ENCODE measurements at places on chromosomes 11 and 22. TPM values are rescaled to one million over a fixed set of nuclear protein-coding genes. Genes with fewer than 3 reads are reported as not detected.

Gene GAB4
- not detected for total RNA-seq

DNA sequence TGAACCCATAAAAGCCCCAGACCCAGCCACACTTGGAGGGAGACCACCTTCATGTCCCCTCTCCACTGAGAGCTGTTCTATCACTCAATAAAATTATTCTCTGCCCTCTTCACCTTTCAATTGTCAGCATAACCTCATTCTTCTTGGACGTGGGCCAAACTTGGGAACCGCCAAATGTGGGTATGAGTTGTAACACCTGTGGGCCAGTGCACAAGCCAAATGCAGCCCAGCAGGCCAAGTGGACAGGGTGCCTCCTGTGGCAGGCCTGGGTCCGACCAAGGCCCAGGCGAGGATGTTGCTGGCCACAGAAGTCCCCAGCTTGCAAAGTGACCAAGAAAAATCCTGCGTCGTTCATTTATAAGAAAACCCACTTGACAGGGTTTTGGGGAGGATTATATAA lies 621.2 kb downstream of the METTL15 start:
- DNase-seq: no peak

Gene C11orf16
- not detected for total RNA-seq

DNA sequence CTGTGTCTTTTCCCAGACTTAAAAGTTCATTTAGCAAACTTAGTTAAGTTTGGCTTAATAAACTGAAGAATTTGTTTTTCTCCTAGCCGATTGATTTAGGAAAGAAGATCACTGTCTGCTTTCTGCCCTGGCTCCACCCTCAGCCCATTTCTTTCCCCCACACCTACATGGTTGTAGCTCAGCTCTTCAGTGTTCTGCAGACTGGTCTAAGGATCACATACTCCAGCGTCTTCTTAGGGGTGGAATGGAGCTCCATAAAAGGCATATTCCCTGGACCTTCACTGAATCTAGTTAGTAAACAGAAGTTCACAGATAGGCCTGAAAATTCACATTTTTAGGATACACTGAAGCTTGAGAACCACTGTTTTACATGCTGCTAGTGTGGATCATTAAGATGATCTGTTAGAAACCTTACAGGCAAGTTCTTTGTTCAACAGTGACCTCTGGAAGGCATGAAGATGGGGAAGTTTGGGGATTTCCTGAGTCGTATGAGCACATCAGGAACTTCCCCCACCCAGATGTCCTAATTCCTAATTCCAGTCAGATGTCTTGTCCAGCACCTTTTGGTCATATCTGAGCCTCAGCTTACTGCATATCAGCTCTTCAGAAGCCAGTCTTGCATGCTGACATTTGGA lies 16.8 kb downstream of the PIWIL4 start:
- no peak for DNase-seq

DNA sequence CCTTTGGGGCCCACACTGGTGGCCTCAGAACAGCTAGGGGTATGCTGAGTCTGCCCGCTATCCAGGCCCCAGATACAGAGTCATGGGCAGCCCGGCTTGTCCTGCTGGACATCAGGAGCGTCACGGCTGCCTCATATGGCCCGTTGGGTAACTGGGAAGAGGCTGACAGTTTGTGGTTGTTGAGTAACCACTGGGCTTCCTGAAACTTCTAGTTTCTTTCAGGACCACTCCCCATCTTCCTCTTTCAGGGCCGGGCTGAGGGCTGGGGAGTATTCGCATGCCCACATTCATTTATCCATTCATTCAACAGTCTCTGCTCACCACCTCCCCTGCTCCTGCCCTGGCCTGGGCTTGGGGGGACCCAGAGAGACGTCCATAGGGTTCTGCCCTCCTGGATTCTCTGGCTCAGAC lies 13.4 kb upstream of the P2RY2 start:
- no peak for DNase-seq

- no peak for DNase-seq
Observed at GRCh38 chr22:19360300-19360792, 68.8 kb upstream of the CLTCL1 start.

Gene CCDC81
- total RNA-seq: 1.1 TPM

Gene RAB38
- 2.1 TPM for total RNA-seq

Gene MMP13
- total RNA-seq: not detected

- DNase-seq: no peak
Observed at GRCh38 chr11:113160808-113161124, 153.6 kb upstream of the TTC12 start.

GRCh38 chr22:38164551-38164918 lies 17.1 kb downstream of the PLA2G6 start:
- DNase-seq: no peak

DNA sequence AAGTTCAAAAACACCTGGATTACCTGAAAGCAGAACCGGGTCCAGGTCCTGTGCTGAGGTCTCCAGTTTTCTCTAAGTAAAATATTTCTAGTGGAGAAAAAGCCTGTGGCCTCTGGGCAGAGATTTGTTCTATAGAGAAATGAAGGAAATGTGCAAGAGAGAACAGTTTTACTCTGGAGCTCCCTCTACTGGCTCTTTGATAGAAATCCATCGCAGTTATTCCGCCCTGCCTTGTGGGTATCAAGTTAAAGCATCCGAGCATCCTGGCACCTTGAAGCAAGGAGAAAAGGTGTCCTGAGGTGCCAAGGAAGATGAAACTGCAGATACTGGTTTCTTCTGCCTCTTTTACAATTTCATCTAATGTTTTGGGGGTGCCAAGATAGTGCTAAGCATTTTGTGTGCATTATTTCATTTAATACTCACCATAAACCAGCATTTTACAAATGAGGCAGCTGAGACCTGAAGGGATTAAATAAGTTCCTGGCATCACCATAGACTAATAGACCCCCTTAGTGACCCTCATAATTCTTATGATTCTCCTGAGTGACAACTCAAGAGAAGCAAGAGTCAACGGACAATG lies 113.1 kb upstream of the HSD17B12 start:
- peak; percentile 49 for DNase-seq

GRCh38 chr22:30704978-30705377 lies 10.3 kb downstream of the OSBP2 start:
- DNase-seq: no peak

GRCh38 chr22:39992088-39992826 lies 2.5 kb upstream of the FAM83F start:
- no peak for DNase-seq

Gene ALG12
- 14.6 TPM for total RNA-seq

Gene MADD
- total RNA-seq: 38.5 TPM

Gene JHY
- total RNA-seq: 3.9 TPM

- no peak for DNase-seq
Observed at GRCh38 chr22:42408276-42408675, 23.9 kb downstream of the NFAM1 start.

DNA sequence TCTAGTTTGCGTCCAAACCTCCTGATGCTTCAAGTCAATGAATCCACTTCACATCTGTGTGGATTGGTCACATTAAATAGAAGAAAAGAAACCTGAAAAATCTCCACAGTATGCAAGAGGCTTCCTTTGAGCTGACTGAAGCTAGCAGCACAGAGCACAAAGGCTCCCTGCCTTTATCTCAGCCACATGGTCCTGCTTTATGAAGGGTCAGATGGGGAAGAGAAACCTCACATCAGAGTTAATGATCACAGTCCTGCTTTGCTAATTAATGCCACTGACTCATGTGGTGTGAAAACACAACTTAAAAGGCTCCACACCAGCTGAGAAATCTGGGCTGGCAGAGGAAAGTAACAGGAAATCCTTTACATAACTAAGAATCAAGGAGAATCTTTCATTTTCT lies 1291.0 kb downstream of the LRRC4C start:
- DNase-seq: no peak

DNA sequence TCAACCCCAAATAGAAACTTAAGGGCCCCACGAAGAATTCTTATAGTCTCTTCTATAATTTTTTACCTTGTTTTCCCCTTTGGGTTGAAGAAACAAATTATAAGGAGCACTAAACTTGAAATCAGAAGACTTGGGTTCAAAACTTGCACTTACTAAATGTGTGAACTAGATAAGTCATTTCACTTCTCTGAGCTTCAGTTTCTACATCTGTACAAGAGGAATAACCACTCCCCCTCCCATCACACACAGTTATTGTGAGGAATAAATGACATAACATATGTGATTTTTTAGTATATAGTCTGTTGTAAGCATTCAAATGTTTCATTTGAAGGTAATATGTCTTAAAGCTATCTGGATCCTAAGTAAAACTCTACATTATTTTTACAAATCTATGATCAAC lies 78.8 kb downstream of the LIF start:
- no peak for DNase-seq

Gene AMOTL1
- 37.8 TPM for total RNA-seq

- DNase-seq: peak; percentile 80
Observed at GRCh38 chr11:72831521-72832300, 17.5 kb downstream of the ATG16L2 start.

Gene DCDC1
- total RNA-seq: not detected

DNA sequence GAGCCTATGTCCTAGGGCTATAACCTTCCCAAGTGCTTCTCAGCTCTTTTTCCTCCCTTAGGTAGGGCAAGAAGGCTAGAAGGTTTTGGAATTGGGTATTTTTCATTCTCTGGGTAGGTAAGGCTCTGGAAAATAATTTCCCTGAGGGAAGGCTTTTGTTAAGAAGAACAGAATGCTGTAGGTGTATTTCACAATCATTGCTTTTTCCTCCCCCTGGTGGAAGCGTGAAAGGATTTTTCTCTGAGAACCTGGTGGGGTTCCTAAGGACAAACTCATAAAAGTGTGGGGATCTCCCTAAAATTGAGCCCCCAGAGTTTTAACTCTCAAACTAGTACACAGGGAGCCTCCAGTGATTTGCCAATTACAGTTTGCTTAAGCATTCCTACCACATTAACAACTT lies 41.1 kb upstream of the NARS2 start:
- DNase-seq: no peak

- DNase-seq: no peak
Observed at GRCh38 chr22:49748514-49748913, 79.2 kb downstream of the BRD1 start.

Gene ABTB2
- 0.25 TPM for total RNA-seq

DNA sequence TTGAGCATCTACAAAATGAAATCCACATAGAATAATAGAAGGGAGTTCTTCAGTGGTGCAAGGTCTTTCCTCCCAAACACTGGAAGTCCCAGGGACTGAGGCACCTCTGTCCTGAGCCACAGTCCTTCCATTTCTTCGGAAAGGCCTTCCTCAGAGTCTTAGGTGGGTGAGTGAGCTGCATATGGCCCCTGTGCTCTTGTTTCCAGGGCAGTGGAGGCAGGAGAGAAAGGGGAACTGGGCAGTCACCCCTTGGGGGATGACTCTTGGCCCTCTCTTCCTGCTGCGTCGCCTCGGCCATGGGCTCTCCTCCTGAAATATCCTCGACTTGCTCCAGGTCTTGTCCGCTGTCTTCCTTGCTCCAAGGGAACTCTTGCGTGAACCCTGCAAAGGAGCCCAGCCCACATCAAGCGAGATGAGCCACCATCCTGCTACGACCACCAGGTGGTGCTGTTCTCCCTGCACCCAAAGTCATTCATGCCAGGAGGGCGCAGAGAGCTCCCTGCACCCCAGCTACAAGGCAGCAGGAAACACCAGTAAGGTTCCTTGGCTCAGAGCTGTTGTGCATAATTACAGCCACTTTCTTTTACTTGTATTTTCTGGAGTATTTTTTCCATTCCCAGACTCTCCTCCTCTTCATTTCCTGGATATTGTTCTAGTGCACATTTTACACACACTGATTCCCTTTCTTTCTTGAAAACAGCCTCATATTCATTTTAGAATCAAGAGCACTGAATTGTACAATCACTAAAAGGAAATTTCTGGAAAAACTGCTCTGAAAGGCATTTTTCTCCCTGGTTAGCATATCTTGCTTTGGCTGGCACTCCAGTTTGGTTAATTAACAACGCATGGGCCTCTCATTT lies 397.8 kb downstream of the OPCML start:
- peak; percentile 17 for DNase-seq

- no peak for DNase-seq
Observed at GRCh38 chr11:18253778-18254338, 5.4 kb upstream of the SAA2 start.

DNA sequence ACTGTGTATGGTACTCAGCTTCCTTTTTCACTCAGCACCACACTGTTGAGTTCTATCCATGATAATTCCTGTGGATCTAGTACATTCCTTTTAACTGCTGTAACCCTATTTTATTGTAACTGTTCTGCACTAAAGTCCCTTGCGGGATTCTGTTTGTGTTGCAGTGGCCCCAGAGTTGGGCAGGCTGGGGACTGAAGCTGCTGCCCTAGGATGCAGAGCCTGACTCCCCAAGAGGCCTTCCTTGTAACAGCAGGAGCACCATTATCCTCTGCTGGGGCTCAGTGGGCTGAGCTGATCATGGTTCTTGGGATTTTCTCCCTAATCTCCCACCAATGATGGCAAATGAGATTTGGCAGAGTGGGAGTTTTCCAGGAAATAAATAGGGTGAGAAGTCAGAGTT lies 77.7 kb downstream of the CABIN1 start:
- DNase-seq: no peak

DNA sequence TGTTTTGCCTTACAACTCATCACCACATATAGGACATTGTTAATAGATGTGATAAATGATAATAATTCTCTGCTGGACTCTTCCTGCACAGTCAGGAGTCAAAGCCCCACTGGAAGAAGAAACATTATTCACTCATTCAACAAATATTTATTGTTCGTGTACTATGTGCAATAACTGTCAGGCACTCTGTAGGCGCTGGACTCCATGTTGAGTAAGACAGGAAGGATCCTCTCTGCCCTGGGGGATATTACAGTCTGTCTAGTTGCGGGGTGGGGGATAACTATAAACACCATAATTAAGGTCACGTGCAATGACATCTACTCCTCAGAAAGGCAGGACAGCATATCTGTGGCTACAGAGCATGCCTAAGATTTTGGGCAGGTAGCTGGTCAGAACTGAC lies 281.1 kb downstream of the FAT3 start:
- no peak for DNase-seq

Gene SLC6A5
- not detected for total RNA-seq

Gene MS4A8
- not detected for total RNA-seq

Gene MYO18B
- total RNA-seq: not detected

GRCh38 chr11:117443266-117444186 lies 115.9 kb downstream of the CEP164 start:
- no peak for DNase-seq

Gene CNIH2
- 0.78 TPM for total RNA-seq

DNA sequence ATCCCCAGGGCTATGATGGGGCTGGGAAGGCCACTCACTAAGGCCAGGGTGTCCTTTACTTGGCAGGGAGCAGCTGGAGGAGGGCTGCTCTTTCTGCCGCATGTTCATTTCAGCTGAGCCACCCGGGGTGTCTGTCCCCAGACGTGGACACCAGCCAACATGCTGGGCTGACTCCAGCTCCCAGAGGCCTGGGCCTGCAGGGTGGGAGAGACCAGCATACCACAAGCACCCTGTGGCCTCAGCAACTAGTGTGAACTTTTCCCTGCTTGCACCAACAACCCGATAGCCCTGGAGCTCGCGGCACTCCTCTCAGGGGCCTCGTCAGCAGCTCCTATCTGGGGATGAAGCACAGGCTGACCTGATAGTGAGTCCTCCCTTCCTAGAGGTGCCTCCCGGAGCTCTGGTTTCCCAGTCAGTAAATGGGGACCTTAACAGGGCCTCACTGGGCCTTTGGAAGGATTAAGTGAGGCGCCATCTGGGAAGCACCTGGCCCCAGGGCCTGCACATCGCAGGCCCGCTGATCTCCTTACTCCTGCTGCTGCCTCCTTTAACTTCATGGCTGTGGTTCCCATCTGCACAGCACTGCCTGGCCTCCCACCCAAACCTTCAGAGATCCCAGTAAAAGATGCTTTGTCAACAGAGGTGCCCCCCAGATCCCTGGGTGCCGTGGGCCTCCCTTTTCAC lies 83.4 kb downstream of the GALNT18 start:
- no peak for DNase-seq

All from endothelial cell of umbilical vein (primary cell).